ENCODE measurements at places on chromosomes 4 and X. TPM values are rescaled to one million over a fixed set of nuclear protein-coding genes. Genes with fewer than 3 reads are reported as not detected.

PDE5A gene
- total RNA-seq = 0.25 TPM

TDO2 gene
- total RNA-seq = 1.1 TPM

PWWP3B gene
- not detected for total RNA-seq

APOOL gene
- total RNA-seq = 7.3 TPM

CPZ gene
- total RNA-seq = 0.44 TPM

SGMS2 gene
- total RNA-seq = 14.6 TPM

SMAD1 gene
- total RNA-seq = 11.2 TPM

MRFAP1L1 gene
- 33.3 TPM for total RNA-seq

USP51 gene
- total RNA-seq = 0.65 TPM

MTNR1A gene
- total RNA-seq = 0.50 TPM

MND1 gene
- total RNA-seq = 12.3 TPM

RAB28 gene
- total RNA-seq = 10.1 TPM

IL2RG gene
- 0.10 TPM for total RNA-seq

BMP3 gene
- total RNA-seq = not detected

Measured in A549 treated with CpdA at 1 μM for 4 hours (cell line).